ENCODE measurements at places on chromosomes 12 and 14.

GRCh38 chr12:69084816-69085378 is 151.9 kb upstream of the CPM start:
- no peak for DNase-seq

DNA sequence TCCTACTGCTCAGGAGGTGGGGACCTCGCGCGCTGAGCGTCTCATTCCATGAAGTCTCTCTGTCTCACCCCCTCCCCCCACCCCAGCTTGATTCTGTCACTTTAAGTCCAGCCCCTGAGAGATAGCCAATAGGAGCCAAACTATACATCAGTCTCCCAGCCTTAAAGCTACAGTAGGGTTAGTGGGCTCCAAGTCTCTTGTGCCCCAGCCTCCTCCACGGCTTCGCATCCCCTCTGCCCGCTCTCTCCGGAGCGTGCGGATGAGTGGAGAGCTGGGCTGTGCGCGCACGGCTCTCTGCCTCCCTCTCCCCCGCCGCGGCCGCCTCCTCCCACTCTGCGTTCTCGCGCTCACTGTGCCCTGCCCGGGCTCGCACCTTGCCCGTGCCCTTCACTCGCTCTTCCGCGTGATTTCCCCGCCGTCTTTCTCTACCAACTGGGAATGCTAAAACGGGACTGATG is at the start of gene ESRRB:
Gene ESRRB, plus strand, starts transcription at position 191 of the 458 bp plus-strand sequence. Its CDS starts 265 bp downstream, at position 456.
- DNase-seq, result no peak

- no peak for DNase-seq
Measured at GRCh38 chr12:106480251-106480650, 102.6 kb upstream of the RFX4 start.

DNA sequence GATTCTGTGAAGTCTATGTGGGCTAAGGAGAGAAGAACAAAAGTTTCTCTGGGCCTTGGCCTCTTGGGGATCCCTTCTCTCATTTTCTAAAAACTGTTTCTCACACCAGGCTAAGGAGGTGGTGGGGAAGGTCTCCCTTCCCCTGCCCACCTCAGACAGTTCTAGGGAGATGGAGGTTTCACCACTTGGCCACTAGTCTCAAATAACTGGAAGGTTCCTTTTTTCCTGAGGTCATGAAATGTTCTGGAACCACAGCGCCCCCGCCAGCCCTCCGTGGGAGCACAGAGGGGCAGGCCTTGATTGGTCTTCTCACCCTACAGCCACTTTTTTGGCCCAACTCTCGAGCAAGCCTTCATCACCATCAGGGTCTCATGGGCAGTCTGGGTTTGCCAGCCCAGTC is 12.6 kb downstream of the C12orf43 start:
- no peak for DNase-seq

GRCh38 chr14:69464379-69464778 is 20.1 kb upstream of the PLEKHD1 start:
- DNase-seq, result no peak

- DNase-seq, result no peak
Measured at GRCh38 chr12:55985341-55985740, 11.5 kb downstream of the RAB5B start.

Measured in NCI-H2081 treated with DMSO at 0.1 percent for 48 hours (cell line).